ENCODE measurements at places on chromosomes 2 and 18.

GRCh38 chr2:136527560-136527959, 237.8 kb upstream of the THSD7B start:
- DNase-seq = no peak

DNA sequence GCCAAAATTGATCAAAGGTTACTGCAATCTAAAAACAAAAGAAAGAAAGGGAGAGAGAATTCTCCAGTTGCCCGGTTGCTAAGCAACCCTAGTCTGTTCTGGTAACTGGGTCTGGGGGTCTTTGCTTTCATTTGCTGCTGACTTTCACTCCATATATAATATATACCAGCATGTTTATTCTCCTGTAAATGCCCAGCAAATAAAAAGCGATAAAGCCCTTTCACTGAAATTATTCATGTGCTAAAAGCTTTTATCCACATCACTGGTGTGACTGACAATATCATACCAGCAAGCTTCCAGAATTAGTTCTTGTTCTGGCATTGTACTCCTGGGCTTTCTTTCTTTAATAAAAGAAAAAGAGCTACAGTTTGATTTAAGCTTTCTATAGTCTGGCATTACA, 75.5 kb upstream of the ST8SIA3 start:
- no peak for DNase-seq

GRCh38 chr2:121034551-121034950, 250.5 kb downstream of the TFCP2L1 start:
- DNase-seq = no peak

GRCh38 chr2:84897773-84898172, 7.7 kb upstream of the TMSB10 start:
- DNase-seq = no peak

GRCh38 chr2:201656102-201656501, 12.8 kb upstream of the TMEM237 start:
- no peak for DNase-seq

DNA sequence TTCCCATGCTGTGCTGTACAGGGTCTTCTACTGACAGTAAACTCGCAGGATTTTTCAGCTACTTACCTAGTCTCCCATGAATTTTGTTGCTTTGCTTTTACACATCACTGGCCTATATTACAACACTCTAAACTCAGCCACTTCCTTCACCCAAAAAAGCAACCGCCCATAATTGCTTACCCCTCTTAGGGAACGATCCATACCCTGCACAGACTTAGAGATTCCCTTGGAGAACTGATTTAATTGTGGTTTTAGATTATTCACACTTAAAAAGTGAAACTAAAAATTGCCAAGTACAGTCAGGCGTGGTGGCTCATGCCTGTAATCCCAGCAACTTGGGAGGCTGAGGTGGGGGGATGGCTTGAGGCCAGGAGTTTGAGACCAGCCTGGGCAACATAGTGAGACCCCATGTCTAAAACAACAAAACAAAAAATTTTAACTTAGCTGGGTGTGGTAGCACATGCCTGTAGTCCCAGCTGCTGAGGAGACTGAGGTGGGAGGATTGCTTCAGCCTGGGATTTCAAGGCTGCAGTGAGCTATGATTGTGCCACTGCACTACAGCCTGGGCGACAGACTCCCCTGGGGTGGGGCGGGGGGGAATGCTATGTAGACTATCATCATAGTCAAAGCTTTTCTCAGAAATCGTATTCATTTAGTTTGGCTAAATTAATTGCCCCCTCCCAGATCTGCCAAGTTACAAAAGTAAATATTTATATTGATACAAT, 19.3 kb downstream of the MRPL30 start:
- DNase-seq = no peak

DNA sequence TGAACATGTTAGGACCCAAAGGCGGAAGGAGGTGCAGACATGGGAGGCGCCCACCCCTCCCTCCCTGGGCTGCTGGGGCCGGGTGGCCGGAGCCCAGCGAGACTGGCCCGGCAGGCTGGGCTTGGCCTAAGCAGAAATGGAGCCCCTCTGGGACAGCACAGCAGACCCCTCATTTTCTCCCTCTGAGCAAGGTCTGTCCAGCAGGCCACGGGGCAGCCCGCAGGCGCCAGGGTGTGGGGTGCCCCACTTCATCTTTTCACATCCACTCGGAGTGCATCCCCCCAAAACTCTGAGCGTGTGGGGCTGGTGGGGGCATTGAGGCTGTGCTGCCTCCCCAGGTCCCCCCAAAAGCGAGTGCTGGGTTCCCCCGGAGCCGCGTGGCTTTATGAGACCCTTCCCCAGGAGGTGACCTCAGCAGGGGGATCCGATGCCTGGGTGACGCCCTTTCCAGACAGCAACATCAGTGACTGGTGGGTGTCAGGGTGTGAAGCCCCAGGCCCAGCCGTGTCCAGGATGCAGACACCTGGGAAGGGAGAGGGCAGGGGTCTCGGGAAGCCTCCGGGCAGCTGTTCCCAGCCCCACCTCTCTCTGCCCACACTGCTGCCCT, 36.7 kb upstream of the GPC1 start:
- no peak for DNase-seq

DNA sequence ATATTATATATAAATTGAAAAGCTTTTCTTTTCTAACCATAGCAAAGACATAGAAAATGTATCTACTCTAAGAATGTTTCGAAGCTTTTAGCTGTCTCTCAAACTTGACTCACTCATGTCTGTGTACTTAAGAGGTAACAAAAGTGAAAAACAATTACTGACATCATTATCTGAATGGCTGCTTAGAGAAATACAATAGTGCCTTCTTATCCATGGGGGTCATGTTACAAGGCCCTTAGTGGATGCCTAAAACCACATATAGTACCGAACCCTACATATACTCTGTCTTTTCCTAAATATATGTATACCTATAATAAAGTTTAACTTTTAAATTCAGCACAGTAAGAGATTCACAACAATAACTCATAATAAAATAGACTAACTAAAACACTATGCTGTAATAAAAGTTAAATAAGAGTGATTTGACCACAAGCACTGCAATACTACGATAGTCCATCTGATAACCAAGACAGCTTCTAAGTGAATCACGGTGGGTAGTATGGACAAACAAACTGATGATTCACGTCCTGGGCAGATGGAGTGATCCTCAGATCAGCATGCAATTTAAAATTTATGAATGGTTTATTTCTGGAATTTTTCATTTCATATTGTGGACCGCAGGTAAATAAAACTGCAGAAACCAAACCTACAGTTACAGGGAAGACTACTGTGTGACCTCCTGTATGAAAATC, 246.2 kb downstream of the XIRP2 start:
- no peak for DNase-seq

DNA sequence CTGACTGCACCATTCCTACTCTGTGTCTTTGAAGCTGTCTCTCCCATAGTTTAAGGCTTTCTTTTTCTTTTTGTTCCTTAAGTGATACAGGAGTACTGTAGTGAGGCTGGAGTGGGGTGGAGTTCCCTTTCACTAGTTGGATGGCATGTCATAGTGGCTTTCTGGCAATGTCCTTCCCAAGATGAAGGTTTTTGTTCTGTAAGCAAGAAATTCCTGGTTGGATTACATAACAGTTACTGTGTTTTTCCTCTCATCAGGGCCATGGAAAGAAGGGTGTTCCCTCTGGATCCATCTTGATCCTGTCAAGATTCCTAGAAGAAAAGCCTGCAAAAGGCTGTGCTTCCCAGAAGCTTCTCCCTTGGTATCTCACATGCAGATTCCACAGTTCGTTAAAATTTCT, 84.2 kb downstream of the ACKR3 start:
- DNase-seq = no peak

GRCh38 chr2:176157499-176158185, 535 bp downstream of the HOXD3 start:
- DNase-seq = no peak

DNA sequence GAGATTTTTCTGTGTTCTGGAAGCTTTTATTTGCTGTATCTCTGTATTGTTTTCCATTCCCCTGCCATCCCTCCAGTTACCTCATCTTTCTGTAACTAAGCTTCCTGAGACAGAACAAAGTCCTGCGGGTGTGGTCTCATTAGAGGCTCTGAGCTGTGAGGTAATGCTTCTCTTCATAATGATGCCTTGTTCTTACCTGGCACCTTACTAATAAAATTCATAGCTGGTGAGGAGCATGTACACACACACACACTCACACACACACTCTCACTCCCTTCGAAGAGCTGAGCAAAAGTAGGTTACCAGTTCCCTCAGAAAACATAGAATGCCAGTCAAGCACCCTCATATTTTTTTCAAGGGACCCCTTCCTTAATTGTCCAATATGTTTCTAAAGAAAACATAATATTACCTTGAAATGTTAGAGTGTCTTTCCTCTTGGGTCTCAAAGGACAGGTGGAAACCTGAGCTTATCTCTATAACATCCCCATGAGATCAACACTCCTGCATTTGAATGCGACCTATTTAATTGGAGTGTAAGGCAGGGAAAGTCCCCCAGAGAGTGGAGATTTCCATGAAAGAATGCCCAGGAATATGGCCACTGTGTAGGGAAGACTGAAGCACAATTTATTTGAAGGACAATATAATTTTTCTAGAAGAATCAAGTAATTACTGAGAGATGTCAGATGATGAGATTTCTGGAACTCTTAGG, 161.6 kb upstream of the NCK2 start:
- DNase-seq = no peak

- no peak for DNase-seq
These were observed 136.2 kb downstream of the BCL2 start for GRCh38 chr18:63183378-63183777.

- DNase-seq = no peak
These were observed 31.4 kb downstream of the GALM start for GRCh38 chr2:38697116-38697840.

DNA sequence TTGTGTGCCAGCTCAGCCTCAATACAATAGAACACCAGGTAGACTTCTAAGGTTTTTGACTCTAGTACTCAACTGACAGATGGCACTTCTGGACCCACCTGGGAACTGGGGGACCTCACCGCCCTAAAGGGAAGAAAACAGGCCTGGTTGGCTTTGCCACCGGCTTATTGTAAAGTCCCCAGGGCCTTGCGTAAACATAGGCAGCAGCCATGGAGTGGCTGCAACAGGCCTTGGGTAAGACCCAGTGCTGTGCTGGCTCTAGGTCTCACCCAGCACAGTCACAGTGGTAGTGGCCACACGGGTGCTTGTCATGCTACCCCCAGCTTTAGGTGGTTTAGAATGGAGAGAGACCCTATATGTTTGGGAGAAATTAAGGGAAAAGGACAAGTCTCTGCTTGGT, 230.7 kb upstream of the SESTD1 start:
- DNase-seq = no peak

- DNase-seq = no peak
These were observed 31.6 kb upstream of the PIK3C3 start for GRCh38 chr18:41923446-41923845.

DNA sequence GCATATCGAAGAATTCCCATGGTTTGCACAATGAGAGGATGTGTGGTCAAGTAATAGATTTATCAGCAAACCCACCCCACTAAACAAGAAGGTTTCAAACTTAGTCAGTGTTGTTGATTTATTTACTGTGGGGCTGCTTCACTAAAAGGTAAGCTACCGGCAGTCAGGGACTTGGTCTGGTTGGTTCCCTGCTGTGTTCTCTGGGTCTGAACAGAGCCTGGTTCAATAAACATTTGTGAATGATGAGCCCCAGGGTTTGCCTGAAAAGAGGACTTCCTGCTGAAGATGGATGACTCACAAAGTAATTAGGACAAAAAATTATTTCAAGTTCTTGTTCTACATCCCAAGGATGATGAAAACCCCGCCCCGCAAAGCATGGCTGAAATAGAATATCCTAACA, 108.3 kb downstream of the SPP2 start:
- no peak for DNase-seq

DNA sequence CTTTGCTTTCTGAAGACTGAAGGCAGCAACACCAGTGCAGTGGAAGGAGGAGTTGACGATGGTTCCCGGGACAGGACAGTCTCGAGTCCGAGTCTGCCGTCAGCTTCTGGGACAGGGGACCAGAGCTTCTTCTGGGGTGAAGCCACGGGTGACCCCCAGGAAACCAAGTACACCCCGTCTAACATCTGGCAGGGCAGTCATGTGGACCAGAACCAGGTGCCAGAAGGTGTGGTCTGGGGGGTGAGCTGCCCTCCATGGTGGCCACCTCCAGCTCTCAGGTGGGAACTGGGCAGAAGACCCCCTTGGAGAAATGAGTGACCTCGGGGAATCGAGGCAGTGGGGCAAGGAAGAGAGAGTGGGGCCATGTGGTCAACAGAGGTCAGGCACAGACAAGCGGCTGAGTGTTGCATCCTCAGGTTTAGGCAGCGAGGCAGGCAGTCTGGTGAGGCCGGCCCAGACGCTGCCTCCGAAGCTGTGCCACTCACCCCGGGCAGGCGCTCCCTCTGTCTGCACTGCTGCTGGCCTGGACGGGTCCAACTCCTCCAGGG, 204.3 kb downstream of the HDAC4 start:
- no peak for DNase-seq

- no peak for DNase-seq
These were observed 802.6 kb upstream of the CELF4 start for GRCh38 chr18:38368246-38368645.

GRCh38 chr2:242011167-242011513, 141.6 kb downstream of the RTP5 start:
- DNase-seq = no peak

- no peak for DNase-seq
These were observed 4.1 kb upstream of the LOXHD1 start for GRCh38 chr18:46660957-46661749.

- no peak for DNase-seq
These were observed 304.3 kb downstream of the CELF4 start for GRCh38 chr18:37261246-37261840.

DNA sequence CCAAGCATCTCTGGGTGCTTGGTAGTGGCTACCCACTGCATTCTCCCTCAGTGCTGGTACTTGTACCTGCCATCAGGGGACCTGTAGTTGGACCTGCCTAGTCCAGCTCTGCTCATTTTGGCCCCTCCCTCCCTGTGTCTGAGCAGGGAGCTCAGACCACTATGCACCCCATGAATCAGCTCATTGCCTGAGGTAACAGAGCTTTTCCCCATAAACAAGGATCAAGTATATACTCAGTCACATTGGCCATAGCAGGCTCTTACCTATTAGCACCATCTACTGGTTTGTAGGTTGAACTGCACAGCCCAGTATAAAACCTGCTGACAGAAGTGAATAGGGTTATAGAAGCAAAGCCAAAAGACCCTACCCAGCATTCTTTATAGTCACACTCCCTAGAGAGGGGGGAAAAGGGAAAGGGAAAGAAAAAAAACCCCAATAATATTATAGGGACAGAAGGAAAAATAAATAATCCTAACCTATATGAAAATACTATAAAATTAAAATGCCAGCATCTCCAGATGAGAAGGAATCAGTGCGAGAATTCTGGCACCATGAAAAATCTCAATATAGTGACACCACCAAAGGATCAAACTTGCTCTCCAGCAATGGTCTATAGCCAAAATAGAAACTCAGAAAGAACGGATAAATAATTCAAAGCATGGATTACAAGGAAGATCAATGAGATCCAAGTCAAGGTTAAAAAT, 6.9 kb upstream of the FLACC1 start:
- DNase-seq = peak; percentile 5

DNA sequence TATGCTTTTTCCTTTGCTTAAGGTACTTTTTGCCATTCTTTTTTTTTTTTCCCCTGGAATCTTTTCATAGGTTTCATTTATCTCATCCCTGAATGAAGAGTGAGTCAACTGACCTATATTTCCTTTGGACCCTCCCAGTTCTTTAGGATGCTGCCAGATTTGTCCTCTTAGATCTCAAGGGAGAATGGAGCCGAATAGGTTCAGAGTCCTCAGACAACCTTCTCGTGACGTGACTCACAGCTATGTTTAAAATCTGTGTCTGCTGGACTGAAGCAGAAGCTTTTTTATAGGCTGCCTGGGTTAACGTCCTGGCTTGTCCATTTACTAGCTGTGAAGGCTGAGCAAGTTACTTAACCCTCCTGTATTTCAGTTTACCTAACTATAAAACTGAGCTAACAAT, 358.6 kb downstream of the DLGAP1 start:
- DNase-seq = no peak

Data from effector CD4-positive, alpha-beta T cell (primary cell).